ENCODE measurements at places on chromosomes 6 and 20. TPM values are rescaled to one million over a fixed set of nuclear protein-coding genes. Genes with fewer than 3 reads are reported as not detected.

The TFAP2A gene
- 9.6 TPM for total RNA-seq

The SAMD5 gene
- 1.6 TPM for total RNA-seq

DNA sequence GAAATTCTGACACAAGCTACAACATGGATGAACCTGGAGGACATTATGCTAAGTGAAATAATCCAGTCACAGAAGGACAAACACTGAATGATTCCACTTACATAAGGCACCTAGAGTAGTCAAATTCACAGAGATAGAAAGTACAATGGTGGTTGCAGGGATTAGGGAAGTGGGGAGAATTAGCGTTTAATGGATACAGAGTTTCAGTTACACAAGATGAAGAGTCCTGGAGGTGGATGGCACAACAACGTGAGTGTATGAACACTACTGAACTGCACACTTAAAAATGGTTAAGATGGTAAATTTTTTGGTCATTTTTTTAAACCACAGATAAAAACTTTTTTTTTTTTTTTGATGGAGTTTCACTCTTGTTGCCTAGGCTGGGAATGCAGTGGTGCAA, 24.7 kb downstream of the MOCS3 start:
- no peaks in the 10 kb centered on the region for H3K36me3 ChIP-seq
- DNase-seq = no peak
- H3K27ac ChIP-seq = no peak overlapping the region
- no peak overlapping the region for H3K4me3 ChIP-seq
- peaks cover 47% of the 10 kb centered on the region for H3K27me3 ChIP-seq

DNA sequence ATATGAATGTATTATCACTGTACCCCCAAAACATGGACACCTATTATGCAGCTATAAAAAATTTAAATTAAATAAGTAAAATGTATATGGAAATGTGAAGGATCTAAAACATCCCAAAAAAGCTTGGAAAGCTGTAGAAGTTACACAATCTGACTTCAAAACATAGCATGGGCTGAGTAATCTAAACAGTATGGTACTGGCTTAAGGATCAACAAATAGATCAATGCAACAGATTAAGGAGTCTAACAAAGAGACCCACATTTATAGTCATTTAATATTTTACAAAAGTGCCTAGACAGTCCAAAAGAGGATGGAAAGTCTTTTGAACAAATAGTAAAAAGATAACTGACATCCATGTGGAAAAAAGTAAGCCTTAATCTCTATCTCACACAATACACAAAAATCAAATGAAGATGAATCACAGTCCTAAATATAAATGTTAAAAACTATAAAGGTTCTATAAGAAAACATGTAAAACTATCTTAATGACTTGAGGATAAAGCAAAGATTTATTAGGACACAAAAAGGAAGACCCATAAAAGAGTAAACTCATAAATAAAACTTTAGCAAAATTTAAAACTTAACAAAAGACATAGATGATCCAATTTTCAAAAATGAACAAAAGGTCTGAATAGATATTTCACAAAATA, 46.8 kb downstream of the RANBP9 start:
- no peaks in the 10 kb centered on the region for H3K27me3 ChIP-seq
- peaks cover 20% of the 10 kb centered on the region for H3K4me1 ChIP-seq
- H3K27ac ChIP-seq = no peak overlapping the region
- H3K36me3 ChIP-seq = peaks cover 11% of the 10 kb centered on the region

DNA sequence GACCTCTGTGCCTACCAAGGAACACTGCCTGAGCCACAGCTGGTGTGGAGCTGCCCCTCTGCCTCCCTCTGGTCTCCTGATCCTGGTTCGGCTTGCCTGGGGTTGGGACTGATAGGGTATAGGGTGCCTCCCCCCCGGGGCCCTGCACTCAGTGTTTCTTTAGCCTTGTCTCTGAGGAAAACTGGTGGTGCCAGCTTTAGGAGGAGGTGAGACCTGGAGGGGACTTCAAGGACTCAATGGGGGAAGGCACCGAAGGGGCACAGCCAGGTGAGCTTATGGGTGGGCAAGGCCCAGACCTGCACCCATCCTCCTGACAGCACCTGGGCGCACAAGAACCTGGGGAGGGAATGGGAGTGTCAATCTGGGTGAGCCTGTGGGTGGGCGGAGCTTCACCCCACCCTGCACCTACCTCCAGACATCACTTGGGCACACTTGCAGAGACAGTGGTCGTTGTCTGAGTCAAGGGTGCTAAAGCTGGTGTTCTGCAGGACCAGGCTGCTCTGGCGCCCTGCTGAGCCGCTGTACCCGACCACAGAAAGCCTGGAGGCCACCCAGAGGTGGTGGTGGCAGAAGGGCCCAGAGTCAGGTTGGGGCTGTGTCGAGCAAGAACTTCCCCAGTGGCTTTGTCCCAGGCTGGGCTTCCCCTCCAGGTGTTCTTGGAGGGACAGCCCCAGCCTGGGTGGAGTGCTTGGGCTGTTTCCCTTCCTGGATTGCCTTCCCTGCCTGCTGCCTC, 40.5 kb downstream of the FAM110A start:
- peaks cover 38% of the 10 kb centered on the region for H3K27me3 ChIP-seq
- peaks cover 7% of the 10 kb centered on the region for H3K4me1 ChIP-seq
- DNase-seq = no peak
- H3K27ac ChIP-seq = no peak overlapping the region
- no peaks in the 10 kb centered on the region for H3K36me3 ChIP-seq
- H3K4me3 ChIP-seq = no peak overlapping the region

The ERVFRD-1 gene
- not detected for total RNA-seq

DNA sequence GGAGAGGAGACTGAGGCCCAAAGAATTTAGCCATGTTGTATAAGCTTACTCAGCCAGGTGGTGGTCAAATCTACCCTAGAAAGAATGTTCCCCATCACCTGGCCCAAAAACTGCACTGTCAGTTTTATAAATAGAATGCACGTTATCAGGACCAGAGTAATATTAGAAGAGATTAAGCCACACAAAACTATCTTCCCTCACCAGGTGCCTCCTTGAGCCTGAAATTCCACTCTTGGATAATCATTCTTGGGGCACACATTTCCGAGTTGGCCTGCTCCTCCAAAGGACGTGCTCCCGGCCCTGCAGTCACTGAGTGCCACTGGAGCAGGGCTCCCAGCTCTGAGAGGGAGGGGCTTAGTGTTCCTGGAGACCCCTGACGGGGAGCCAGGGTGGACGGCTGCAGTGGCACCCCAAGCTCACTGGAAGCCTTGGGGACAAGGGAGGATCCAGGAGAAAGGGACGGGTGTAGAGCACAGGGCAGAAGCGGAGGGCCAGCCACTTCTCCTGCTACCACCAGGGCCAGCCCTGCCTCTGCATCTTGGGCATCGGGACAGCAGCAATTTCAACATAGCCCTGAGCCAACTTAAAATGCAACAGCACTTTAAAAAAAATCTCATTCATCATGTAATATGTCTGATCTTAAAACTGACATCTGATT, 160.8 kb upstream of the QKI start:
- no peak overlapping the region for H3K27ac ChIP-seq
- H3K4me1 ChIP-seq = peaks cover 32% of the 10 kb centered on the region
- no peak for DNase-seq
- no peaks in the 10 kb centered on the region for H3K36me3 ChIP-seq
- H3K27me3 ChIP-seq = no peaks in the 10 kb centered on the region

The RBM24 gene
- total RNA-seq = 4.0 TPM

The FAM162B gene
- 2.5 TPM for total RNA-seq

DNA sequence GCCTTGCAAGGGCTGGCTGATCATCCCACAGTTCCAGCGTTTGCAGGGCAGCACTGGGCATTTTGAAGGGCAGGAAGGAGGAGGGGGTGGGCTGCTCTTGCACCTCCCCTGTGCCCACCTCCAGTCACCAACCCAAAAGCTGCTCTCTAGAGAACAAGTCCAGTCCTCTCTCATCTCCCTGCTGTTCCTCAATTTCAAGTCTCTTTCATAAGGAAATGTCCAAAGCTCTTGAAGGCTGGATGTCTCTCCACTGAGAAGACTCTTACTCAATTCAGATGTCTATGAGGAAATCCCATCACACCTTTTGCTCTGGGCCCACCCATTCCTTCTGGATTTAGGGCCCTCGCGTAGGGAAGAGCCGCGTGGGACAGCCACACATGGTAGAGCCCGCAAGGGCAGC, 31.7 kb downstream of the WRNIP1 start:
- H3K4me3 ChIP-seq = no peak overlapping the region
- H3K4me1 ChIP-seq = peaks cover 16% of the 10 kb centered on the region
- no peaks in the 10 kb centered on the region for H3K36me3 ChIP-seq

- H3K4me1 ChIP-seq = peaks cover 30% of the 10 kb centered on the region
- no peak for DNase-seq
- H3K27me3 ChIP-seq = no peaks in the 10 kb centered on the region
- H3K4me3 ChIP-seq = no peak overlapping the region
Observed at GRCh38 chr6:113055061-113055460, 707.9 kb downstream of the RFPL4B start.

GRCh38 chr20:33232486-33233072, 3.2 kb upstream of the BPIFA1 start:
- DNase-seq = no peak

DNA sequence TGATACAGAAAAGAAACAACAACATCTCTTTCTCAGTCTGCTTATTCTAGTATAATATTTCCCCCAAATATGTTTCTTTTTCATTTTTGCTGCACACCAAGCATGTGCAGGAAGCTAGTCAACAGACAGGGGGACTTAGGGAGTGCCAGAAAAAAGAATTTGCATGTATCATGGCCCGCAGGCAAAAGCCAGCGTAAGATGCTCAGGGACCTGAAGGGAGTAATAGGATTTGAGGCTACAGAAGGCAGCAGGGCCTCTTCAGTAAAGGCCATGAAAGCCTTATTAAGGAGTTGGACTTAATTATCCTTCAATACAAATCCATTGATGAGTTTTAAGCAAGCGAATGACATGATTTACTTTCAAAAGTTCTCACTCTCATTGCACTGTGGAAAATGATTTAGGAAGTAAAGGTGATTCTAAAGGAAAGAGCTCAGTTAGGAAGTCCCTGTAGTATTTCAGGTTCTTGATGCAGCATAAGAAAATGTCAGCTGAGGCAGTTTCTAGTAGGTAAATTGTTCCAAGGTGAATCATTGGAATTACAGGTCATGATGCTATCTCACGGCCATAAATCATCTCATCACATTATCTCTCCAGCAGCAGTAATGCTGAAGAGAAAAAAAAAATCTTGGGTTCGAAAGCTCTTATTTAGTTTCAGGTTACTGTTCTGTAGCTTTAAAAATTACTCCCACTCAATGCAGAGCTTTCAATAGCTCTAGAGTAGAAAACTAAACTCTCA, 94.8 kb downstream of the PTCHD4 start:
- H3K4me3 ChIP-seq = no peak overlapping the region
- DNase-seq = no peak
- H3K27ac ChIP-seq = no peak overlapping the region
- H3K4me1 ChIP-seq = no peaks in the 10 kb centered on the region
- no peaks in the 10 kb centered on the region for H3K36me3 ChIP-seq

- H3K27ac ChIP-seq = peak overlapping the region; percentile 55
- peaks cover 44% of the 10 kb centered on the region for H3K4me1 ChIP-seq
Observed at GRCh38 chr20:41245086-41245707, 72.3 kb downstream of the ZHX3 start.

GRCh38 chr6:168138436-168138835, 59.4 kb upstream of the FRMD1 start:
- H3K36me3 ChIP-seq = no peaks in the 10 kb centered on the region
- peaks cover 21% of the 10 kb centered on the region for H3K27me3 ChIP-seq
- no peak overlapping the region for H3K27ac ChIP-seq

All from neural crest cell (in vitro differentiated cells).